ENCODE measurements at places on chromosomes 5 and 9.

DNA sequence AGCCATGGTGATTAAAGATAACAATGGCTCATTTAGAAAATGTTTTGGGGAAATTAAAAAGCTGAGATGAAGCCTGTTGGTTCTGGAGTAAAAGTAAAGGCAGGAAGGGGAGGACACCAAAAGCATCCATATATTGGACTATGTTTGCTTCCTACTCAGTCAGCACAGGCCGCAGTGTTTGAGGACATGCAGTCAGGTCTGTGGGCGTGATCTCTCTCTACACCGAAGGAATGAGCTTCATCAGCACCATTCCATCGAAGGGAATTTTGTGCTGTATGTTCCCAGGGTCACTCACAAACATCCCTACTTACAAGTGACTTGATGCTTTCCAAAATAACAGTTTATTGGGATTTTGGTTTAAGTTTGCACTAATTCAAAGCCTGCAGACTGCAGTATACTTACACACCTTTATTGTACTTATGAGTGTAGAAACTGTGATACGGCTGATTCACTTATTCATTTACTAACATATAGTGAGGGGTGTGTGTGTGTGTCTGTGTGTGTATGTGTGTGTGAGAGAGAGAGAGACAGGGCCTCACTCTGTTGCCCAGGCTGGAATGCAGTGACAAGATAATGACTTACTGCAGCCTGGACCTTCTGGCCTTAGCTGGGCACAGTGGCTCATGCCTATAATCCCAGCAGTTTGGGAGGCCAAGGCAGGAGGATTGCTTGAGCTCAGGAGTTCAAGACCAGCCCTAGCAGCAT, 13.4 kb upstream of the CDK5RAP2 start:
- DNase-seq: no peak

GRCh38 chr5:79050498-79050897, 19.0 kb downstream of the DMGDH start:
- no peak for DNase-seq

- DNase-seq: no peak
These were observed 8.1 kb downstream of the ADAMTS13 start for GRCh38 chr9:133430244-133430643.

- no peak for DNase-seq
These were observed 118.6 kb downstream of the GABBR2 start for GRCh38 chr9:98590101-98590500.

DNA sequence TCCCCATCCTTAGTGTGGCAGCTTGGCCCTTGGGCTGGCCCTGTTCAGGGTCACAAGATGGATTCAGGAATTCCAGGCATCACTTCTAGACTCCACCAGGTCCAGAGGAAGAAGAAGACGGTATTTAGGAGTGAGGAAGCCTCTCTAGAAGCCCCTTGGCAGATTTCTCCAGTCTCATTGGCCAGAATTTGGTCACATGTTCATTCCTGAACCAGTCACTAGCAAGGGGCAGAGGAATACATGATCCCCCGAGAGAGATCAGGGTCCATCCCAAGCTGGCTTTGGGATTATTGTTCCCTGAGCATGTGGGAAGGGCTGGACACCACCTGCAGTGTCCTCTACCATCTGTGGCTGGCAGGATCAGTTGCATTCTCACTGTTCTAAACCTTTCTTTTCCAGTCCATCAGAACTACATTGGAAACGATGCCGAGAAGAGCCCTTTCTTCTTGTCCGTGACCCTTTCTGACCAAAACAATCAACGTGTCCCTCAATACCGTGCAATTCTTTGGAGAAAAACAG, 48.5 kb downstream of the GARNL3 start:
- DNase-seq: no peak

DNA sequence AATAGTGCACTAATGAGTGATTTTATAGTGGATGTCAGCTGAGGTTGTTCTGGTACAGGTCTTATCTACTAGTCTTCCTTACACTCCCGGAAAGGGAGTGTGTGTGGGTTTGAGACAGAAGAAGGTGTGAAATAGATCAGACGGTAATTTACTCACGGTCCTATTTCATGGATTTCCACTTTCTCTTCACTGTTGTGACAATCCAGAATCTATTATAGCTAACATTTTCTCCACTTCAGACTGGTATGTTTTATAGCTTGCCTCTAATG, 7.0 kb upstream of the C9 start:
- DNase-seq: no peak

DNA sequence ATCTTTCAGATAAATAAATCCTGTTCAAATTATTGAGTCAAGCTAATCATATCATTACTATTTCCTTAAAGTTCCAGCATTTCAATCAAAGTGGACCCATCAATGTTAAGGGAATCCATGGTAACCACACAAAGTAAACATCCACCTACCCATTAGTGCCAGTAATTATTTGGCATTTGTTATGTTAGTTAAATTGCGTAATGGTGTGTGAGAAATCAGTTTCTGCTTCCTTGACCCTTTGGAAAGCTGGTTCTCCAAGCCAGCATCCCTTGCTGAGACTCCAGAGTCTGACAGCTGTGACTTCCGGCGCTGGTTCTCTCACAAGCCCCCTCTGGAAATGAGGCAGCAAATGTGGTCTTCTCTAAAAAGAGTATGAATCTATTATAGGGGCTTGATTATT, 308.6 kb upstream of the EFNA5 start:
- no peak for DNase-seq

DNA sequence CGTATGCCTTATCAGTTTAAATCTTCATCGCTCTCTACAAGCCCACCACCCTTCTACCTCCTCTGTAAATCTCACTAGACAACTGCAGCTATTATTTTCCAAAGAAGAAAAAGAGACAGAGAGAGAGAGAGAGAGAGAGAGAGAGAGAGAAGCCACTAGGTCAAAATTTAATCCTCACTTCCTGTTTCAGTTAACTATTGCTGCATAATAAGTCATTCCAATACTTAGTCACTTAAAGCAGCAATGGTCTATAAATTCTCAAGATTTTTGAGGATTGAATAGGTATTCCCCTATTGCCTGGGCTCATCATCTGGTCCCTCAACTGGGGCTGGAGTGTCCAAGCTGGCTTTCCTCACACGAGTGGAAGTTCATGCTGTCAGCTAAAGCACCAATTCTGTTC, 68.8 kb downstream of the ITGA1 start:
- DNase-seq: no peak

- no peak for DNase-seq
These were observed 17.0 kb downstream of the UTP15 start for GRCh38 chr5:73582285-73583145.

GRCh38 chr5:89572696-89573095, 689.7 kb upstream of the MEF2C start:
- no peak for DNase-seq

DNA sequence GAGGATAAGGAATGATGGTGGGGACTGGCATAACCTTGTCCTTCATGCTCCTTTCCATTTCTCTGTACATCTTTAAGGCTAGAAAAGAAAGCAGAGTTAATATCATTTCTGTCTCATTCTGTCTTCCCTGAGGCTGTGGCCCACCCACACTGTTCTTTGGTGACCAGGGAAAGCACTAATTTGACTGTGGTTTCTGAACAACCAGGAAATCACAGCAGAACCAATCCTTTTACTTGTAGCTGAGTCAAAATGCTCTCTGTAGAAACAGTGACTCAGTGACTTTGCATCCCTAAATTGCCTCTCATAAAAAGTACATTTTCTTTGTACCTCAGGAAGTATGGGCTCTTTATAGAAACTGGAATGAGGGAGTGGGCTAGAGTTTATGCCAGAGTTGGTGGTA, 28.1 kb downstream of the IL33 start:
- DNase-seq: no peak

DNA sequence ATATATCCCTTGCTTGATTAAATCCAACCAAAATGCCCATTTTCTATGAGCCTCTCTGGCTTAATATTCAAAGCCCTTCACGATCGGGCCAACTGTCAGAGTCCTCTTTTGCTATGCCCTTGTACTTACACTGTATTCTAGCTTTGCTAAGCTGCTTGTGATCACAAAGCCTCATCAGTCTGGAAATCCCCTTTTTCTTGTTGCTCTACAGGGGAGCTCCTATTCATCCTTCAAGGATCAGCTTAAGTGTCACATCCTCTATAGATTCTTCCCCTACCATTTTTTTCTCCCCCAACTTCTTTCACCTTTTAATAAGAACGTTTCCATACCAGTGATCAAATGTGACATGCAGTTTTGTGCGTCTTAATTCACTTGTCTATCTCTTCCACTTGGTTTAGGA, 450.4 kb upstream of the CHD1 start:
- no peak for DNase-seq

GRCh38 chr5:159182691-159183090, 26.7 kb downstream of the RNF145 start:
- no peak for DNase-seq

DNA sequence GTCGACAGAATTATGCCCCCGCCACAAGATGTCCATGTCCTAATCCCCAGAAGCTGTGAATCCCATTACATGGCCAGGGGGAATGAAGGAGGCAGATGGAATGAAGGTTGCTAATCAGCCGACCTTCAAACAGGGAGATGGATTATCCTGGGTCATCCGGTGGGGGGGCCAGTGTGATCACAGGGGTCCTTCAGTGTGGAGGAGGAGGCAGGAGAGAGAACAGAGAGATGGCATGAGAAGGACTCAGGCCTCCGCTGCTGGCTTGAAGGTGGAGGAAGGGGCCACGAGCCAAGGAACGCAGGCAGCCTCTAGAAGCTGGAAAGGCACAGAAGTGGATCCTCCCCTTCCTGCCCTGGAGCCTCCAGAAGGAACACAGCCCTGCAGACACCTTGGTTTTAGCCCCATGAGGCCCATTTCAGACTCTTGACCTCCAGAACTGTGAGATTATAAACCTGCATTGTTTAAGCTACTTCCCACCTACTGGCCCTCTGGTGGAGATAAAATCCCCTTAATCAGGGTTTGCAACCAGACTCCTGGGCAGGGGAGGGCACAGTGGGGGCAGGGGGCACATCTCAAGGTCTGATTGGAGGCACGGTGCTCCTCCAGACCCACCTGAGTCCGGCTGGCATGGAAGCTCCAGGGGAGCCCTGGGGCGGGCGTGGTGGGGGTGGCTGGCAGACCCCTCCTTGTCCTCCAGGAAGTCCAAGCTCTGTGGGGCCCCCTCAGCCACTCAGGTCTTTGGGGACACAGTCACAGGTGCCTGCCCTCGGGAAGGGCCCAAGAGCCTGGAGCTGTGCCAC, 13.8 kb downstream of the PTGES2 start:
- no peak for DNase-seq

DNA sequence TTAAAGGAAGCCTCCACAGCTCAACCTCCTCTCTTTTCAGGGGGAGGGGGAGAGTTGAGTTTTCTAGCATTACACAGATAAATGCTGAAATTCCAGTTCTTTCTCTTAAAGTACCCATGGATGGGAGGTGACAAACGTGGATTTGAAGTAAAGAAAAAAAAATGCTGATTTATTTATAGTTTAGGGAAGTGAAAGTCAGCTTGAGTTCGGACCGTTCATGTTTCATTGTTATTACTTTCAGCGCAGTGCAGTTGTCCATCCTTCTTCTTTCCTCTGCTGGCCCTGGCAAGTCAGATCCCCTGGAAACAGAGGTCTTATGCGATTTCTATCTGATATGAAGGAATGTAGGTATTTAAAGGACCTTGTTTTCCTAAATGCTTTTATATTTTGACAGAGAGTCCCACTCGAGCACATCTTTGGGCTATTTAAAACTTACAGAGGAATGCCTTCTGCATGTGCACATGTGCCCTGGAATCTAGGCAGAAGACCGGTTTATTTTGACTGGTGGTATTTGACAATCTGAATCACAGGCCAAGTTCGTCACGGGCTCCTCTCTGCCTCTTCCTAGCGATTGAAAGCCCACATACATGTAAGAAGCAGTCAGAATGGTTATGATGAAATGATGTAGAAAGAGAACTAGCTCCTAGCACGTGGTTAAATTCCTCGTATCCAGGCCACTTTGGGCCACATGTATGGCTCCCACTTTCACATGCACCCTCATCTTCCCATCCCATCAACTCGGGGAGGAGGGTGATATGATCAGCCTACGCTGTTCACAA, 385.2 kb upstream of the KLF4 start:
- DNase-seq: no peak

DNA sequence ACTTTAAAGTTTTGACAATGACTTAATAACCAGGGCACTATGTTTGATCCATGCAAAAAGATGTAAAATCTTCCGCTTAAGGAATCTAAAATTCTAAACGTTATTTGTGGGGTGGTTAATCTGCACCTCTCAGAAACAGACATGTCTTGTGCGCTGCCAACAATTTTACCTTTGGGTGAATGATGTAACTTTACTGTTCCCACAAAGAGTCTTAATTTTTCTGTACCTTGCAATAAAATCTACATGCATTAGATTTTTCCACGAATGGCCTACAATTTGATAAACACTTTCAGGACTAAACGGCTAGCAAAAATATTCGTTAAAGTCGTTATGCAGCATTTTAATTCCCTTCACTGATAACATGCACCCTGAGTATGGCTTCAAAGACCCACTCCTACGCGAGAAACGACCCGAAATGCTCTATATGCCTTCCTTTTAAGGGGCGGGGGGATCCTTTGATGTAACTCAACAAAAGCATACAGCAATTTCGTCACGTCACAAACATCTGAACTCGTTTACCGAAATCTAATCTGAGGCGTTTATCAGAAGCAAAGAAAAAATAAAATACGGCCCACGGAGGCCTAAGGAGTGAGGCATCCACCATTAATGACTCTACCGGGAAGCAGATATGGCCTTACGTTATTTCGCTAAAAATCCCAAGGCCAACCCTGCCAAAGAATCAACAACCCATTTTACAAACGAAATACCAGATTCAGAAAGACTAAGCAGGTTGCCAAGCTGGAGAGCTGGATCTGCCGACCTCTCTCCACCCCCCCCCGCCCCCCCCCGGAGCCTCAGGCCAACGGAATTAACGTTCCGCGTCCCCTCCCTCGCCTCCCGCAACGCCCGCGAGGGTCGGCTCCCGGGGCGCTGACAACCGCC, 621 bp downstream of the AK6 start:
- no peak for DNase-seq

DNA sequence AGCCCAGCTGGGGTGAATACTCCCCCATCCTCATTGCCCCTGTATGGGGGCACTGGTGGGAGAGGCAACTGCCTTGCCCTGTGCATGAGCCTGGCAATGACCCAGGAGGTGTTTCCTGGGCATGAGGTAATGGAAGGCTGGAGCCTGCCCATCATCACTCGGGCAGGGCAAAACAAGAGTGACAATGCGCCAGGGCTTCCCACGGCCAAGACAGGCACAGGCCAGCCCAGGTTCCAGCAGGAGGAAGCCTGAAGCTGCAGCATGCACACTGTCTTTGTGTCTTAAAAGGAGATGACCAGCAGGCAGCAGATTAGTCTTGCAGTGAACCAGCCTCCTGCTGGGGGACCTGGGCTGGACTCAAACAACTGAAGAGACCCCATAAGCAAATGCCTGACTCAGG, 92.2 kb upstream of the SMIM23 start:
- DNase-seq: no peak

DNA sequence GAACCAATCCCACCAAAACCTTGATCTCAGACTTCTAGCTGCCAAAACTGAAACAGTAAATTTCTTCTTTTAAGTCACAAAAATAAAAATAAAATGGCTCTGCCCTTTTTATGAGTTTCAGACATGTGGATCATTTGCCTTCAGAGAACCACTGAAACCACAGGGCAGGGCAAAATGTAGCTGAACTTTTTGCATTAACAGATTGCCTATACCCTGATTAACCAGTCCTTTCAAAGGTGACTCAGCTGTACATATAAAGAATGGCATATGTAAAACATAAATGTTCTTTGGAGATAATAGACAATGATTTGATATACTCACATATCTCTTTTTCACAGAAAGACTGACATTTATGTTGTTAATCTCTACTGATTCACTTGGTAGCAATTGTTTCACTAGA, 187.1 kb upstream of the GRIN3A start:
- DNase-seq: no peak

Data from anterior cingulate cortex (tissue), 58 donors.